DMS79 (cell line): ENCODE measurements at places on chromosomes 13 and 19.

GRCh38 chr19:8585894-8586750 lies 8.9 kb upstream of the MYO1F start:
- DNase-seq = no peak

GRCh38 chr19:29247471-29247870 lies 34.5 kb upstream of the UQCRFS1 start:
- DNase-seq = no peak

DNA sequence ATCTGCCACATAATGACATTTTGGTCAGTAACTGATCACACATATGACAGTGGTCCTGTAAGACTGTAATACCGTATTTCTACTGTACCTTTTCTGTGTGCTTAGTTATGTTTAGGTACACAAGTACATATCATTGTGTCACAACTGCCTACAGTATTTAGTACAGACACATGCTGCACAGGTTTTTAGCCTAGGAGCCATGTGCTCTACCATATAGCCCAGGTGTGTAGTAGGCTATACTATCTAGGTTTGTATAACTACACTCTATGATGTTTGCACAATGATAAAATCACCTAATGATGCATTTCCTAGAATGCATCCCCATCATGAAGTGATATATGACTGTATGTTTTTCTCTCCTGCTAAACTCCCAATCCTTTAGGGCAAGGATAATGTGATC lies 61.2 kb upstream of the MIR17HG start:
- no peak for DNase-seq

- no peak for DNase-seq
These were observed 3.0 kb downstream of the IRS2 start for GRCh38 chr13:109783447-109783814.

DNA sequence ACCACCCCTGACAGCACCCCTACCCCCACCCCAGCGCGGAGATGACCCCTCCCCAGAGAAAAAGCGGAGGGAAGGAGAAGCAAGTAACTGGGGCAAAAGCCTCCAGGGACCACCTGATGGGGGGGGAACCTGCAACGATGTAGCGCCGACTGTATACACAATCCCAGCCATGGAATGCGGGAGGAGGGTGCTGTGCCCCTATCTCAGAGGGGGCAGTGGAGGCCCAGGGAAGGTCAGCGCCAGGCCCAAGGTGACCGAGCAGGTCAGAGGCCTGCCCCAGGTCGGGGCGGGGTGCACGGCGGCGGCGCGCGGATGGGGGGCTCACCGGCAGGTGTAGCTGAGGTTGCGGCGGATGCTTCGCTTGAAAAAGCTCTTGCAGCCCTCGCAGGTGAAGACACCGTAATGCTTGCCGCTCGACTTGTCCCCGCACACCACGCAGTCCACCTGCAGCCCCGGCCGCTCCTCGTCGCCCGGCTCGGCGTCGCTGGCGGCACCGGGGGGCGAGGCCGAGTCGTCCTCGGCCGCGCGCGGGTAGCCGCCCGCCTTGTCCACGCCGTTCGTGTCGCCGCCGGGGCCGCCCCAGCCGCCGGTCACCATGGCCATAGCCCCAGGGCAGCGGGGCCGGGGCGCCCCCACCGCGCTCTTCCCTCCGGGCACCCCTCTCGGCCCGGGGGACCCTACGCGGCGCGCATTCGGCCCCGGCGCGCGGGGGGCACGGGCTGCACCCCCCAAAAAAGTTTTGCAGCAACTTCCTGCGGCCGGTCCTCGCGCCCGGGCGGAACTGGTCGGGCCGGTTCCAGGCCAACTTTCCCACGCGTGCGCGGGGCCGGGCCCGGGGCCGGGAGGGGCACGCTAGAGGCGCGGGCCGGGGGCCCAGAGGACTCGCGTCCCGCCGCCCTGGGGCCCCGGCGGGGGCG lies 843 bp downstream of the NR2F6 start:
- no peak for DNase-seq

DNA sequence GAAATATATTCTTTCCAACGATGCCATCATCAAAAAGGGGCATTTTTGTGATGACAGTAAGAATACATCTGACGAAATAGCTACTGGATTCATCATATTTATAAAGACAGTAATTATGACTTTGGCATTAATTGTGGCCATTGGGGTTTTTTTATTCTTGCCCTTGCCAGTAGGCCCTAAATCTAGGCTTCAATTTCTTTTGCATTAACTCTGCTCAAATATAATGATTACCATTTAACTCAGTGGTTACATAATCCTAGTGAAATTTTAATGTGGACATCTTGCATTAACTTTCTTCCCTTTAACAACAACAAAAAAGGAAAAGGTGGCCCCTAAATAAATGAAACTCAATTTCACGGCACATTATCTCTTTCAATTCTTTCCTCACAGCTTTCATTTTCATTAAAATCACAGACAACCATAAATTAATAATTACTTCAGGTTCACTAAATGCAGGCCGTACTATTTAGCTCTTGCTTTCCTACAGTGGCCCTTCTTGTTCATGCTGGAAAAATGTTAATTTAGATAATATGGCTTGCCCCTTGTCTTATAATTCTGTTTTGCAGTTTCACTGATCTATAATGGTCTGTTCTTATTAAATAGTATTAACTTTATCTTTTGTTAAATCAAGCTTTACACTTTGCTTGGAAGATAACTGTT lies 615.6 kb downstream of the DACH1 start:
- no peak for DNase-seq

- peak; percentile 24 for DNase-seq
These were observed 194.4 kb downstream of the GGACT start for GRCh38 chr13:100394005-100394695.

GRCh38 chr13:23469951-23470421 lies 36.5 kb upstream of the SACS start:
- no peak for DNase-seq

GRCh38 chr19:2678044-2678671 lies 24.3 kb downstream of the GNG7 start:
- DNase-seq = no peak

DNA sequence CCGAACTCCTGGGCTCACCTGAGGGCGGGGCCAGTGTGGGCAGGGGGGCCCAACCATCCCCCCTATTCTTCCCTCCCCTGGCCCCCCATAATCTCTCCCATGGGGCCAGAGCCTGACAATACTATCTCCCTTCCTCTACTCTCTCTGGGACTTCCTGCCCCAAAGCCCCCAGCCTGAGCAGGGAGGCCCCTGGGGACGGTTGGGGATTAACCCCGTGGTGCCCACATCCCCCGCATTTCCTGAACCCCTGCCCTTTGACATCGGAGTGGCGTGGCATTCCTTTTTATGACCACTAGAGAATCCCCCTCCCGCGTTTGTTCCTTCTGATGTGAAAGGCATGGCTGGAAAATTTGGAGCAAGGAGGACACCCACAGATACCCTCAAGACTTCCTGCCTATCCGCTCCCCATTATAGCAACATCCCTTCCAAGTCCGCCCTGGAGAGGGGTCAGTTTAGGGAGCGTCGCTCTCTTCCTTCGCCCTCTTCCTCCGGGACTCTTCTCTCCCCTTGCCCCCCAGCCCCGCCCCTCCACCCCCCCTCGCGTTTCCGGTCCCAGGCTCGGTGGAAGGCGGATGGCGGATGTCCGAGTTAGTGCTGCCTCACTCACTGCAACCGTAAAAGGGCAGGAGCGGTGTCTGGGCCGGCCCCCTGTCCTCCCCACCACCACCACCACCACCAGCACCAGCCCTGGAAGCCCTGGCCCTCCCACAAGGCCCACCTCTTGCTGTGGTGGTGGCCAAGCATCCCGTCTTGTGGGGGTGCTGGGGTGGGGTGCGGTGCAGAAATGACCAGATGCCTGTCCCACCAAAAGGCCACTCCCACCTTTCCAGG lies 1.8 kb downstream of the VASP start:
- no peak for DNase-seq

DNA sequence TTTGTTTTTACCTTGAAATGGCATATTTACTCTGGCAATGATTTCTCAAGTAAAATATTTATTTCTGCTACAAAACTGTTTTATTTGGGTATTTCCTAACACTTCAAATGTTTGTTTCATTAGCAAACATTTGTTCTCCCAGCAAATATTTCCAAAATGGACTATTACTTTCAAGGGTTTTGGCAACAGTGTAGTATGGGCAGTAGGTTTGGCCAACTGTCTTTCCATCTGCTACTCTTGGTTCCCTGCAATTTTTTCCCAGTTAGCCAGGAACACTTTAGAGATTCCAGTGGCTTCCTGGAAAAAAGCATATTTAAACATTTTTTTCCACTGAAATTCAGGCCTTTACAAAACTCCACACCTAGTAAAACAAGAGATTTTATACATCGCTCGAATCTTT lies 466.6 kb downstream of the SLITRK6 start:
- DNase-seq = no peak

DNA sequence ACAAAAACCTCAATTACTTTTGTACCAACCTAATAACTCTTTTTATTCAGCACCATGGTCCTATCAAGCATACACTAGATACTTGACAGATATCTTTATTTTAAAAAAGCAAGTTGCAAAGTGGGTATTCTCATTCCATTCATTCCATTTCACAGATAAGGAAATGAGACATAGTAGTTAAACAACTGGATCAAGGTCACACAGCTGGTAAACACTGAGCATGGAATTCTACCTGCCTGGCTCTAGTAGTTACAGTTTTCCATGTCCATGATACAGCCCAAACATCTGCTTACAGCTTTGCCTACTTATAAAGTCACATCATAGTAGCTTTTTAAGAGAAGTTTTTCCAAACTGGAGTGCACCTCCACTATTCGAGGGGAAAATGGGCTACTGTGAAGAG lies 57.1 kb upstream of the SERTM1 start:
- DNase-seq = no peak

DNA sequence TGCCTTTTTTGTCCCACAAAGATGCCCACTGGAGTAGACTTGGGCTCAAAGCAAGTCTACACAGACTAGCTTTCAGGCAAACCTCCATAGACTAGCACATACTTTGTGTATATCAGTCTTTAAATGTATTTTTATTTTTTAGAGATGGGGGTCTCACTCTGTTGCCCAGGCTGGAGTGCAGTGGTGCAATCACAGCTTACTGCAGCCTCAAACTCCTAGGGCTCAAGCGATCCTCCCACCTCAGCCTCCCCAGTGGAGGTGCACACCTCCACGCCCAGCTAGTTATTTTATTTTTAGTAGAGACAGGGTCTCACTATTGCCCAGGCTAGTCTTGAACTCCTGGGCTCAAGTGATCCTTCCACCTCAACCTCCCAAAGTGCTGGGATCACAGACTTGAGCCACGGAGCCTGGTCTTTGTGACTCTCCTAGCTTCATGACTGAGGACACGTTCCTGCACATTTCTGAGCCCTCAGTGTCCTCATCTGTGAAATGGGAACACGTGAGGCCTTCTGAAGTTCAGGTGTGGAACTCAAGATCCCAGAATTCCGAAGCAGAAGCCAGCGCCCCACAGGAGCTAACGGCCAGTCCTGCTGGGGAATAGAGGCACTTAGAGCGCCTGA lies 5.1 kb upstream of the TPM4 start:
- no peak for DNase-seq

GRCh38 chr13:21576426-21576825 lies 27.5 kb downstream of the MICU2 start:
- no peak for DNase-seq

DNA sequence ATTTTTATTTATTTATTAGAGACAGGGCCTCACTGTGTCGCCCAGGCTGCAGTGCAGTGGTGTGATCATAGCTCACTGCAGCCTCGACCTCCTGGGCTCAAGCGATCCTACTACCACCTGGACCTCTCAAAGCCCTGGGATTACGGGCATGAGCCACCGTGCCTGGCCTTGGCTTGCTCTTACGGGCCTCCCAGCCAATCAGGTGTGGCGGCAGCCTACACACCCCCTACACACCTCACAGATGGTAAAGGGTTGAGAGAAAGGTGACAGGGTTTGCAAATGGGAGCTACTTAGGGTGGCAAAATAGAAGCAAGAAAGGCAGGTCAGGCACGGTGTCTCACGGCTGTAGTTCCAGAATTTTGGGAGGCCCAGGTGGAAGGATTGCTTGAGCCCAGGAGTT lies 1.0 kb upstream of the ZBTB32 start:
- DNase-seq = no peak

GRCh38 chr13:109666656-109667055 lies 119.7 kb downstream of the IRS2 start:
- DNase-seq = no peak

GRCh38 chr19:10747271-10747670 lies 29.4 kb downstream of the DNM2 start:
- no peak for DNase-seq

GRCh38 chr19:18414504-18415177 lies 4.6 kb upstream of the SSBP4 start:
- no peak for DNase-seq

DNA sequence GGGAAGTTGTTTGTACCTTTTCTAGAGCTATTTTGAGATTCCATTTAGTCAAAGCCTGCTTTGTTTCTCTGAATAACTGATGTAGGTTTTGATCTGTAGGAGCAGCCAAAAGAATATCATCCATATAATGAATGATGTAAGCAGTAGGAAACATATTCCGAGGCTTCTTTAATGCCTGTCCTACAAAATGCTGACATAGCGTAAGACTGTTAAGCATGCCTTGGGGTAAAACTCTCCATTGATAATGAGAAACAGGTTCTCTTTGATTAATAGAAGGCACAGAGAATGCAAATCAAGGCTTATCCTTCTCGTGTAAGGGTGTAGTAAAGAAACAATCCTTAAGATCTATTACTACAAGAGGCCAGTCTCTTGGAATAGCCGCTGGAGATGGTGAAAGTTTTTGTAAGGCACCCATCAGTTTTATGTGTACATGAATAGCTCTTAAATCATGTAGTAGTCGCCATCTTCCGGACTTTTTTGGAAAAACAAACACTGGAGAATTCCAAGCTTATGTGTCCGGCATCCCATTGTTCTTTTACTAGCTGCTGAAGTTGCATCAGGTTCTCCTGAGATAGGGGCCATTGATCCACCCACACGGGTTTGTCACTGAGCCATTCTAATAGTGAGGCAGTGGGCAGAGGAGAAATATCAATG lies 13.5 kb downstream of the FPR3 start:
- DNase-seq = no peak

GRCh38 chr13:70668293-70668692 lies 560.0 kb upstream of the KLHL1 start:
- no peak for DNase-seq

DNA sequence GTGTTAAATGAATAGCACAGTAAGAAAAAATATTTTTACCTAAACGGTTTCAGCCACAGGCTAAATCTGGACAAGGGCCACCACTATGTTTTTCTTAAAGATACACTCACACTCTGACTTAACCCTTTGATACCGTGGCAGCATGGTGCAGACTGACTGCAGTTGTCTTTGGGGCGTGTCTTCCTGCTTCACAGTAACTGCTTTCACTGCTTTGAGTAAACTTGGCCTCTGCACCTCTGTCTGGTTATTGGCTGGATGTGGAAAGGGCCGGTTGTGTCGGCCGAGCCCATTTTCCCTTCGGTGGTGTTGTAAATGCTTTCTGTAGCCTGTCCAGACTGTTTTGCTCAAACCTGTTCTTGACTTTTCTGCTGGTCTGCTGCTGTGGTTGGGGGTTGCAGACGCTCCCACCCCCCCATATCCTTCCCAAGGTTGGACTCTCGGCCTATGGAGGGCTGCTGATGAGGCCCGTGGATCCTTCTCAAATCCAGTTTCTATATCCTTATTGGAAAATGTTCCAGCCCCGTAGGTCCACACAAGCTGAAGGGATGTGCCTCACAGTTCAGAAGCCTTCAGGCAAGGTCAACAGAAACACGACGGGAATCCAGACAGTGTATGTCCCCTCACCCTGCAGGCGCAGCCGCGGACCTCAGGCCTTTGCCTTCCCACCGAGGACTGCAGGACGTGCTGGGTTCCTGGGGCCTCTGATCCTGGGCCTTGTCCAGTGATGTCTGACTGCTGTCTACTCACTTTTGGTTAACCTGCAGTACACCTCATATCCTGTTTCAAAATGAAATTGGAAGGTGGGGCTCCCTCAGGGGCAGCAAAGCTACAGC lies 90.2 kb upstream of the RNF113B start:
- DNase-seq = no peak
